ENCODE measurements at places on chromosomes 5 and 9.

- no peak for DNase-seq
Observed at GRCh38 chr9:124102363-124102762, 90.8 kb downstream of the LHX2 start.

DNA sequence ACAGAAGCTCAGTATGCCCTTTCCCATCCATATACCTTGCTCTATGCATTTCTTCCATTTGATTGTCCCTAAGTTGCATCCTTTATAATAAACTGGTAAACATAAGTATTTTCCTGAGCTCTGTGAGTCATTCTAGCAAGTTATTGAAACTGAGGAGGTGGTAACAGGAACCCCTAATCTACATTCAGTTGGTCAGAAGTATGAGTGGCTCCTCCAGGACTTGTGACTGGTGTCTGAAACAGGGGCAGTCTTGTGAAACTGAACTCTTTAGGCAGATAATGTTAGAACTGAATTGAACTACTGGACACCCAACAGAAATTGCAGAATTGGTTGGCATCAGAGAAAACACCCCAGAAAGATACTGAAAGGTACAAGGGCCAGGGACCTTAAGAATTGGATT lies 133.1 kb upstream of the POU5F2 start:
- no peak for DNase-seq

DNA sequence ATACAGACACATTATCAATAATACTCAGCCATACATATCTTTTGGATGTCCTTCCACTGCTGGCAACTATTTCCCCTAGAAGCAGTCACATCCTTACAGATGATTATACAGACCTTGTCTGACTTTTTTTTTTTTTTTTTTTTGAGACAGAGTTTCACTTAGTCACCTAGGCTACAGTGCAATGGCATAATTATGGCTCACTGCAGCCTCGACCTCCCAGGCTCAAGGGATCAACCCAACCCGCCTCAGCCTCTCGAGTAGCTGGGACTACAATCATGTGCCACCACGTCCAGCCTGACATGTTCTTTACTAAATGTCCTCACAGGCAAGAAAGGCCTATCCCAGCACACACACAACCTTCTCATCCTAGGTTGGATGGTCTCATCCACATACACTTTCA lies 24.0 kb downstream of the NR6A1 start:
- DNase-seq, result no peak

DNA sequence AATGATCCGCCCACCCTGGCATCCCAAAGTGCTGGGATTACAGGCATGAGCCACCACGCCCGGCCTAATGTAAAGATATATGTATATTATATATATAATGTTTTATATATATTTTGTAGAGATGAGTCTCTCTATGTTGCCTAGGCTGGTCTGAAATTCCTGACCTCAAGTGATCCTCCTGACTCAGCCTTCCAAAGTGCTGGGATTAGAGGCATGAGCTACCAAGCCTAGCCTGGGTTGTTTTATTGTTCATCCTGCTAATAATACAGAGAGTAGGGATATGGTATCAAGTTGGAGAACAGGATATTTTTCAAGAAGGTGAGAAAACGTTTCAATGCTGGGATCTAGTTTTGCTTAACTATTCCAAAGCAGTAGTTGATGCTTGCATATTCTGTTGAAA lies 2.9 kb downstream of the SEC24A start:
- no peak for DNase-seq

- no peak for DNase-seq
Observed at GRCh38 chr5:128826275-128826674, 139.0 kb upstream of the SLC27A6 start.

DNA sequence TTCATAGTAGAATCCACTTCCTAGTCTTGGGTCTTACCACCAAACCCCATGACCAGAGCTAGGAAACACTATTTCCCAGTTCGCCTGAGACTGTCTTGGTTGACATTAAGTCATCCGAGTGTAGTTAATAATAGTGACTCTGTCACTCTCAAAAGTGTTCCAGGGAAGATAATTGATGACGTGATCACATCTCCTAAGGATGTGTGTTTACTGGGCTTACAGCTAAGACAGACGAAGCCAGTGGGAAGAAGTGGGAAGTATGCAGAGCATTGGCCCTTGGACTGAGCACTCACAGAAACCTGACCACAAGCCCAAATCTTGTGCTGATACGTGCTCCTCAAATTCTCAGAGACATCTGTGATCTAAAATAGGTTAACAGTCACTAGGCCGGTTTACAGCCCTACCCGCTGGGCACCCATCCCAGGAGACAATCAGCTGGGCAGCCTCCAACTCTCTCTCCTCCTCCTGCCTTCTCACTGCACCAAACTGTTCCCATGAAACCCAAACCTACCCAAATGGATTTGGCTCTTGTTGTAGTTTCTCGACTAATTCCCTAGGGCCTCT lies 316.6 kb downstream of the TLE1 start:
- no peak for DNase-seq

GRCh38 chr5:72074251-72074650 lies 33.0 kb upstream of the MAP1B start:
- no peak for DNase-seq

GRCh38 chr5:89343666-89344065 lies 460.7 kb upstream of the MEF2C start:
- no peak for DNase-seq

GRCh38 chr5:138083702-138084101 lies at the start of gene WNT8A:
Gene WNT8A (plus strand): TSS chr5:138084033. CDS start chr5:138084128, 95 bp downstream.
- no peak for DNase-seq

- DNase-seq, result no peak
Observed at GRCh38 chr5:108762660-108763059, 15.0 kb downstream of the FER start.

DNA sequence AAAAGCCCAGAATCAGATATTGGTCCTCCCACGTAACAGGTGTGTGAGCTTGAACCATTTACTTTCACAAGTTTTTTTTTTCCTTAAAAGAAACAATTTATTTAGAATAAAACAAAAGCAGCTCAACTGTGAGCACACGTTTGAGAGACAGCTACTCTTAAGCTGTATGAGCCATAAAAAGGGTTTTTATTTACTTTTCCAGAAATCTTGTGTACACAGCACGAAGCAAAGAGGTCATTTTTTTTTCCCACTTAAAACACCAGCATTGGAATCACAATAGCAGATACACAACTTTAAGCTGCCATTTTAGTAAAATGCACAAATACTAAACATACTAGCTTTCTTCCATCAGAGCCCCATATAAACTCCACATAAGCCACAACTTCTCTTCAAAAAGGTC lies 44.6 kb downstream of the JAKMIP2 start:
- DNase-seq, result no peak

- DNase-seq, result no peak
Observed at GRCh38 chr9:136642439-136642921, 20.2 kb upstream of the EGFL7 start.

- no peak for DNase-seq
Observed at GRCh38 chr5:61333321-61333953, 1.4 kb downstream of the ZSWIM6 start.

DNA sequence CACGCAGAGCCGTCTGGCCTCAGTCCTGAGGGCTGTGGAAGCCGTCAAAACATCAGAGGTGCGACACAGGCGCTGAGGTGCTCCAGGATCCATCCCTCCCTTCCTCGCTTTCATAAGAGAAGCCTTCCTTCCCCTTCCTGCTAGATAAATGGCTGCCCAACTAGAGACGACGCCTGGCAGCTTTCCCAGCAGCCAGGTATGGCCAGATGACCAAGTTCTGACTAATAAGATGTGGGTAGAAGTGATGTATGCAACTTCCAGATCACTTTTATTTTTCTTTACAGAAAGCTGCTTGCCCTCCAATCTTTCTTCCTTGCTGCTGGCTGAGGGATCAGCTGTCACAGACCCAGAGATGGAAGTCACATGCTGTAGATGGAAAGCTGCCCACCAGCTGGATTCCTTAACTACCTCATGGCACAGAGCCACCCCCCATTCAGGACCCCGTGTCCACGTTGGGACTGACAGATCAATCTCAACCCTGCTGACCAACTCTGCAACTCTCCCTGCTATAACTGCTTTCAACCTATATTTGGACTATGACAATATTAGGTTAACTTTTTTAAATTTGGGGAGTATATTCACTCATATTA lies 8.8 kb downstream of the MAPK9 start:
- no peak for DNase-seq

GRCh38 chr5:3512361-3513095 lies 83.1 kb upstream of the IRX1 start:
- no peak for DNase-seq

GRCh38 chr5:59744531-59744992 lies 149.0 kb downstream of the PDE4D start:
- DNase-seq, result no peak

DNA sequence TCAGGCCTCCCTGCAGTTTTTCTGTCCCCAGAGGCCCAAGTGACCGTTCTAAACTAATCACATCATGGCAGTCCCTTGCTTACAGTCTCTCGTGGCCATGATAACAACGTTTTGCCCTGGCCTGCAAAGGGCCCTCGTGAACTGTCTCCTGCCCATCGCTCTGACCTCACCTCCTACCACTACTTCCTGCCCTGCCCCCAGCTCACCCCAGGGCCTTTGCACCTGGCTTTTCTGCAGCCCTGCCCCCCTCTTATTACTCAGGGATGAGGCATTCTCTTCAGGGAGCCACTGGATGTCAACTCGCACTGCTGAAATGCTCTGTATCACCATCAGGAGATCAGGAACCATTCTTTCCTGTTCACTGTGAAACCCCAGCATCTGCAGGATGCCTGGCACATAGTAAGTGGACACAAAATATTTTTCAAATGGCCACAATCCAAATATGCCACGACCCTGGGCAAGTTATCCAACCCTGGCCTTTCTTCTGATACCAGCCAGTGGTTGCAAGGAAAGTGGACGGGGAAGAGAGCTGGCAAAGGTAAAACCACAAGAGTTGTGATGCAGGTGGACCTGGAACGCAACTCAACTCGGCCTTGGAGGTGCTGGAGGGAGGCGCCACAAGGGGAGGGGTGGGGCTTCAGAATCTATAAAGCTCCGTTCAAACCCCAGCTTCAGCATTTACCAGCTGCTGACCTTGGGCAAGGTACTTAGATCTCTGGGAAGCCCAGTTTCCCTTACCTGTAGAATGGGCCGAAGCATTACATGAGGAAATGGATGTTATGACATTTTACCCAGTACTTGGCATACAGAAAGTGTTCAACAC lies 1.7 kb downstream of the SNCB start:
- no peak for DNase-seq

DNA sequence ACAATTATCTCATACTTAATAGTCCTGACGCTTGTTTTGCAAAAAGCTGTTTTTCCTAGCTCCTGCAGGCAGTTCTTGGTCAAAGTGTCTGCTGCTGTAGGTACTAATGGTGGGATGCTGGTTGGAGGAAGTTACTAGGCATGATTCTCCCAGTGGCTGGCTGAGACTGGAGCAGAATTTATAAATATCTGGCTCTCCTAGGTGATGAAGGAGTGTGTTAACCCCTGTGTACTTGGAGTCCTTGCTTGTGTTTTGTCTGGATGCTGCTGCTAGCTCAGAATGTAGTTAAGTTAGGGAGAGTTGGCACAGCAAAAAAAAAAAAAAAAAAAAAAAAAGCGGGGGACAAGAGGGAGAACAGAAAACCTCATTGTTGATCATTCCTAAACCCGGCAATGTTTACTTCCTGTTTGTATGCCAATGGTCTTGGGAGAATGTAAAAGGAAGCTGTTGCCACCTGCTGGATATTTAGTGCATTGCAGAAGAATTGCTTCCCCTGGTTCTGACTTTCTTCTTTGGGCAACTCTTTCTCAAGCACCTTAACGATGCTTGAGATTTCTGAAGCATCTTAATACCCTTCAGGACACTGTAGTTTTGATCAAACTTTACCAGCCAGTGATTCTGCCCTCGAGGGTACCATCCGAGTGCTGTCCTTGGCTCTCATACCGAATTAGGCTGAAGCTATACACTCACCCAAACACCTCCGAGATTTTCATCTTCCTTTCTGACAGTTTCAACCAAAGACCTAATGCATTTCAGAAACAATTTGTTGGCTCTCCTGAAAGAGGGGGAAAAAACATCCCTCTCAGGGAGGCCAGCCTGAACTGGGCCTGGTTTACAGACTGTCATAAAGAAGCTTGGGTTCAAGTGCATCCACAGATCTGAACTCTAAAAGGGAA lies 71.7 kb upstream of the WWC1 start:
- no peak for DNase-seq

Data from vagina (tissue), 2 donors.